ENCODE measurements at places on chromosomes 1 and 21. TPM values are rescaled to one million over a fixed set of nuclear protein-coding genes. Genes with fewer than 3 reads are reported as not detected.

The SHISAL2A gene
- not detected for total RNA-seq

The OLFML3 gene
- 4.4 TPM for total RNA-seq

The AMY1A gene
- not detected for total RNA-seq

The ADCY10 gene
- 0.17 TPM for total RNA-seq

The CD34 gene
- 0.17 TPM for total RNA-seq

The CLEC20A gene
- total RNA-seq, result not detected

The KLHDC7A gene
- 1.3 TPM for total RNA-seq

The SYPL2 gene
- total RNA-seq, result 0.13 TPM

The ROR1 gene
- 10.7 TPM for total RNA-seq

The CDC20 gene
- total RNA-seq, result 193 TPM

The FCAMR gene
- total RNA-seq, result not detected

The DCDC2B gene
- total RNA-seq, result not detected

The TTC34 gene
- total RNA-seq, result 0.05 TPM

The HNRNPCL4 gene
- not detected for total RNA-seq

The GUCA2A gene
- not detected for total RNA-seq

The GCLM gene
- 105 TPM for total RNA-seq

The ATP1A4 gene
- total RNA-seq, result not detected

The VHLL gene
- total RNA-seq, result not detected

The PTPRU gene
- 6.5 TPM for total RNA-seq

The A3GALT2 gene
- total RNA-seq, result not detected

The AZIN2 gene
- total RNA-seq, result 0.60 TPM

The LYPD8 gene
- total RNA-seq, result 0.21 TPM

The VWA1 gene
- total RNA-seq, result 16.5 TPM

The CDC14A gene
- 3.1 TPM for total RNA-seq

The ALX3 gene
- not detected for total RNA-seq

The ESRRG gene
- total RNA-seq, result not detected

The PPIAL4G gene
- total RNA-seq, result not detected

The F11R gene
- total RNA-seq, result 59.7 TPM

The ARV1 gene
- 27.5 TPM for total RNA-seq
